Muscle of back (tissue), 13 donors: ENCODE measurements at places on chromosomes 7 and 10. TPM values are rescaled to one million over a fixed set of nuclear protein-coding genes. Genes with fewer than 3 reads are reported as not detected.

The TBATA gene
- polyA plus RNA-seq, result not detected

The LDB3 gene
- 686 TPM for polyA plus RNA-seq

GRCh38 chr10:15759265-15759664, 39.5 kb upstream of the ITGA8 start:
- no peak for DNase-seq

The PNLIPRP1 gene
- not detected for polyA plus RNA-seq

The IKZF1 gene
- 3.2 TPM for polyA plus RNA-seq

GRCh38 chr7:41579961-41580935, 122.6 kb downstream of the INHBA start:
- no peak for DNase-seq

The CEP55 gene
- polyA plus RNA-seq, result 7.1 TPM

The ZNF365 gene
- polyA plus RNA-seq, result 0.42 TPM

DNA sequence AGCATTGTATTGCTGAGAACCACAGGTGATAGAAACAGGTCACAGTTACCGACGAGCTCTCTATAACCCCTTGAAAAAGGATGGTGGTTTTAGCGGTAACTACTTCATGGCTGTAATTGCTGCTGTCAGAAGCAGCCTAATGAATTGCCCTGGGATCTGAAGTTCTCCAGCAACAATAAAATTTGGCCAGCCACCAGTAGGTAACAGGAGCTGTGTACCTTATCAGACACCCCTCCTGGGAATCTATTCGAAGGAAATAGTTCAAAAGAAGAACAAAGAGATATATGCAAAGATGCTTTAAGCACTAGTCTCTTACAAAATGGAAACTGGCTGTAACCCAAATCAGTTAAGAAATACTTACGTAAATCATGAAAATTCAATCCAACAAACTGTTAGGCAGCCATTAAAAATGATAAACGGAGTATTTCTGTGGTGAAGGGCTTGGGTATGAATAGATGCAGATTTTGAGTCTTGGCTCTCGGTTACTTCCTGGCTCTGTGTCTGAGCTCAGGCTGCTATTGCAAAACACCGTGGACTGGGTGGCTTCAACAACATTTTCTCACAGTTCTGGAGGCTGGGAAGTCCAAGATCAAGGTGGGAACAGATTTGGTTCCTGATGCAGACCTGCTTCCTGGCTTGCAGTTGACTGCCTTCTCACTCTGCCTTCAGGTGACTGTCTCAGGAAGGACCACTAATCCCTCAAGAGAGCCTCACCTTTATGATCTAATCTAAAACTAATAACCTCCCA, 1.6 kb downstream of the MSRB2 start:
- no peak for DNase-seq

- DNase-seq, result no peak
These were observed 9.2 kb downstream of the SP8 start for GRCh38 chr7:20777377-20778062.

- no peak for DNase-seq
These were observed 590.4 kb upstream of the PFKP start for GRCh38 chr10:2476812-2477553.

The ABCC2 gene
- polyA plus RNA-seq, result 0.58 TPM

DNA sequence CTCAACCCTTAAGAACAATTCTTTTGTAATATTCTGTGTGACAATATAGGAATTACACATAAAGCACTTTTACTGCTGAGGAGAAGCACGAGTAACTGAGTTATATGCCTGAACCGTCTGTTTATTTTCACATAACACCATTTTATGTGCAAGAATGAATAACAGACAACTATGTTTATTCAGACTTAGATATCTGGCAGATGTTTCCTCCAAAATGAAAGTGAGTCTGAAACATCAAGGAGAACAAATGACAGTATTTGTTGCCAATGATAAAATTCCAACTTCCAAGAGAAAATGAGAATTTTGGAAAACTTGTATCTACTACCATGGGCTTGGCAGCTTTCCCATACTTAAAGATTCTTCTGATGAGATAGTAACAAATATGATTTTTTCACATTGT, 51.4 kb downstream of the DNMBP start:
- no peak for DNase-seq

The CHN2 gene
- polyA plus RNA-seq, result 11.9 TPM

The PNLIPRP3 gene
- polyA plus RNA-seq, result not detected

GRCh38 chr10:93827056-93827804, 66.5 kb upstream of the SLC35G1 start:
- no peak for DNase-seq

GRCh38 chr7:30912021-30912730, 523 bp downstream of the AQP1 start:
- no peak for DNase-seq

- no peak for DNase-seq
These were observed 54.7 kb downstream of the LRRC72 start for GRCh38 chr7:16581286-16581685.
